ENCODE measurements at places on chromosomes 1 and 21. TPM values are rescaled to one million over a fixed set of nuclear protein-coding genes. Genes with fewer than 3 reads are reported as not detected.

Gene CA6
- not detected for total RNA-seq

GRCh38 chr21:18772404-18772803 is 368.8 kb upstream of the TMPRSS15 start:
- DNase-seq = no peak

- no peak for DNase-seq
Measured at GRCh38 chr1:118210051-118210722, 25.2 kb upstream of the SPAG17 start.

- no peak for DNase-seq
Measured at GRCh38 chr1:99662539-99663080, 16.7 kb downstream of the PALMD start.

All from mucosa of descending colon (tissue), 3 donors.